ENCODE measurements at places on chromosomes 2 and 18.

DNA sequence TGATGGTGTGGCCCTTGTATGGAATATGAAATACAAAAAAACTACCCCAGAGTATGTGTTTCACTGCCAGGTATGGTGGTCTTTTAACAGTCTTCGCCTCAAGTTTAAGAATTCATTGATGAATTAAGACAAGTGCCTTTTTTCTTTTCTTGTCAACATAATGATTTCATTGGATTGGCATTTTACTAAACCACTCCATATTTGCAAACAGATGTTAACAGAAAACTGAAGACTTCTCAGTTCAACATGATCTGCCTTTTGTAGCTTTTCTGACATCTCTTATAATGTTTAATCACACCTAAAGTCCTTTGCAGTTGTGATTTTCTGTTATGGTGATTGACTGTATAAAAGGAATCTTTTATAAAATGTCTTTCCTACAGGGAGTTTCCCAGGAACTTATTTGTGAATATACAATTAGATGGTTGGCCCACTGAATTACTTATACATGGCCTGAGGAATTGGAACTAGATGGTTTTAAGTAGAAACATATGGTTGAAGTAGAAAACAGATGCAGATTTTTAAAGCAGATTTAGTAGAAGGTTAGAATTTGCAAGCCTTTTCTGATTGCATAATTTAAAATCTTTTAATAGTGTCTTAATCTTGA lies 39.7 kb downstream of the DYNC1I2 start:
- no peak for DNase-seq

GRCh38 chr2:157492189-157492773 lies 48.4 kb upstream of the CYTIP start:
- peak; percentile 86 for DNase-seq

DNA sequence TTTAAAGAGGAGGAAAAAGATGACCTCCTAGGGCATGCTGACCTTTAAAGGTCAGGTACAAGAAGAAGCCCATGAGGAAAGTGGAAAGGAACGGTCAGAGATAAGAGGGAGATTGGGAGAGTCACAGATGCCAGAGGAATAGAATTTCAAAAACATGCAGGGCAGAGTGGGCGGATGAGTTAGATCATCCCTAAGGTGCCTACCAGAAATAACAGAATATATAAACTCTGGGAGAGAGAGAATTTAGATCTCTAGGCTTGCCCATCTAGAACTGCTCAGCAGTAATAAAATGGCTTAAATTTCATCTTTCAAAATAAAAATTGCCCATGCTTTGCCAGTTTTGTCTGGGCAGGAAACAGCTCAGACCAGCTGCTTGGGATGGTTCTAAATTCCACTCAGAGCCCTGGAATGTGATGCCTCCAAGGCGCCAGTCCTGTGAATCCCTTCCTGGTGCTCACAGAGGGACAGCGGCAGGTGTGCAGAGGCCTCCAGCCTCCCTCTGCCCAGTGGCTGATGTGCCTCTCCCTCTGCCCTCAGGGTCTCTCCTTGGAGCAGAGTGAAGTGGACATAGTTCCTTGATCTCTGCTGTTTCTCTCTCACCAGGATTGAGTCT lies 130.9 kb downstream of the ANTXR1 start:
- no peak for DNase-seq

DNA sequence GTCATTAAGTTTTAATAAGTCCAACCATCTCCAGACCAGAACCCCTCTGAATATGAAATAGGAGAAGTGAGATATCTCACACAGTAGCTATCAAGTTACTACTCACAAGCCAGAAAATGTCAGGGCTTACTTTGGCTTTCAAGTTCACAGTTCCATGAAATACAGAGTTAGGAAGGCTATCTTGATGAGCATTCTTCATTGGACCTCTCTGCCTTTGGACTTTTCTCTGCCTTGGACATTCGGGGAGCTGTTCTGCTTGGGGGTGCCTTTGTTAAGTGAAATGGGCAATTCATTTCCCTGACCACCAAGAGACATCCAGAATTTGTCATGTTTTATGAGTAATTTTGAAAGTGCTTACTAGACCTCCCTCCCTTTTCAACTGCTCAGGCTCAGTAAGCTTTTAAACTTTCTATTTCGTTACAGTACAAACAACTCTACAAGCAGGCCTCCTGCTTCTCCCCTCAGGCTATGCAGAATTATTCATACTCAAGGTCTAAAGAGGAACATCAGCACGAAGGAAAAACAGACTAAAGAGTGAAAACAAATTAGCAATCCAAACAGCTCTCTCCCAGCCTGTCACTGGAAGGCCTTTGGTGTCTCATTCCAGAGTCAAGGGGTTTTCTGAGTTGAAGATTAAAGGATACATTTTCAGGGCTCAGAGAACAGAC lies 95.3 kb downstream of the MREG start:
- DNase-seq: no peak

DNA sequence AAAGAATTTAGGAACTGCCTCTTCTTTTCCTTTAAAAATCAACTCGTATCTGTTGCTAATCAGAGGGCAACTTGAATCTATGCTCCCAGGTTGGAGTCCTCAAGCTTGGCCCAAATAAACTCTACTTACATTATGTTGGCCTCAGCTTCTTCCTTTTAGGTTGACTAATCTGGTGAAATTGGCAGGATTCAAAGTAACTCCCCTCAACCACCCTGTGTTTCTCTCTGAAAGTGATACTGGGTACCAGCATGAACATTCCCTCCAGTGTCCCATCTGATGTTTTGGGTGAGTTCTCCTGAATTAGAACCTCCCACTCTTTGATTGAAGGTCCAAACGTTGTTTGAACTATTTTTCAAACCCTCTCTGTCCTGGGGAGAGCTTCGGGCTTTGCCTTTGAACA lies 41.3 kb upstream of the MSH6 start:
- no peak for DNase-seq

GRCh38 chr2:151357359-151357758 lies at the start of gene TNFAIP6:
TSS of gene TNFAIP6 (plus strand) at chr2:151357592. CDS start at chr2:151357667, 75 bp downstream.
- no peak for DNase-seq

GRCh38 chr2:36367895-36368353 lies 12.3 kb downstream of the CRIM1 start:
- no peak for DNase-seq

GRCh38 chr18:3207565-3207964 lies 12.2 kb downstream of the MYOM1 start:
- no peak for DNase-seq

- DNase-seq: no peak
These were observed 6.4 kb upstream of the NPAS2 start for GRCh38 chr2:100813527-100813926.

DNA sequence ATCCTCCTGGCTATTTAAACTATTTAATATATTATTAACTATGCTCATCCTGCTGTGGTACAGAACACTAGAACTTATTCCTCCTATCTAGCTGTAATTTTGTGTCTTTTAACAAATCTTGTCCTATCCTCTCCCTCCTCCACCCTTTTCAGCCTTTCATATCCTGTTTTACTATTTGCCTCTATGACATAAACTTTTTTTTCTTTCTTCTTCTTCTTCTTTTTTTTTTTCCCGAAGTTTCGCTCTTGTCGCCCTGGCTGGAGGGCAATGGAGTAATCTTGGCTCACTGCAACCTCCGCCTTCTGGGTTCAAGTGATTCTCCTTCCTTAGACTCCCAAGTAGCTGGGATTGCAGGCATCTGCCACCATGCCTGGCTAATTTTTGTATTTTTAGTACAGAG lies 201.5 kb downstream of the LPIN1 start:
- no peak for DNase-seq

DNA sequence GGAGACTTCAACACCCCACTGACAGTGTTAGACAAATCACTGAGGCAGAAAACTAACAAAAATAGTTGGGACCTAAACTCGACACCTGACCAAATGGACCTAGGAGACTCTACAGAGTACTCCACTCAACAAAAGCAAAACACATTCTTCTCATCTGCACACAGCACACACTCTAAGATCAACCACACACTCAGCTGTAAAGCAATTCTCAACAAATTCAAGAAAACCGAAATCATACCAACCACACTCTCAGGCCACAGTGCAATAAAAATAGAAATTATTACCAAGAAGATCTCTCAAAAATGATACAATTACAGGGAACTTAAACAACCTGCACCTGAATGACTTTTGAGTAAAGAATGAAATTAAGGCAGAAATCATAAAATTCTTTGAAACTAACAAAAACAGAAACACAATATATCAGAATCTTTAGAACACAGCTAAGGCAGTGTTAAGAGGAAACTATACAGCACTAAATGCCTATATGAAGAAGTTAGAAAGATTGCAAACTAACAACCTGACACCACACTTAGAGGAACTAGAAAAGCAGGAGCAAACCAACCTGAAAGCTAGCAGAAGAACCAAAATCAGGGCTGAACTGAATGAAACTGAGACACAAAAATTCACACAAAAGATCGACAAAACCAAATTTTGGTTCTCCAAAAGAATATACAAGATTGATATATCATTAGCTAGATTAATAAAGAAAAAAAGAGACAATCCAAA lies 46.3 kb downstream of the RTTN start:
- DNase-seq: no peak

DNA sequence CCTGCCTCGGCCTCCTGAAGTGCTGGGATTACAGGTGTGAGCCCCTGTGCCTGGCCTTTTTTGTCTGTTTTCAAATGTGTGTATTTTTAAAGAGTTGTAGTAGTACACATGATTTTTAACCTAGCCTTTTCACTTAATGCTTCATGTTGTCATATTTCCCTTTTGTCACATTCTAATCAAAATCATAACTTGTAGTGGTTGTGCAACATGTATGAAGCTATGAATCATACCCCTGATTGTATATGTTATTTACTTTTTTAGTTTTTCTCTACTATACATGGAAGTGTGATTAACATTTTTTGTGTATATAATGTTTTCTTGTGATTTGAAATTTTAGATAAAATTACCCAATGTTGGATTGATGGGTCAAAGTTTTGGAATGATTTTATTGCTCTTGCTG lies 8.5 kb downstream of the GEN1 start:
- no peak for DNase-seq

GRCh38 chr18:21441670-21442069 lies 158.8 kb downstream of the ESCO1 start:
- no peak for DNase-seq

GRCh38 chr2:207704671-207705070 lies 6.8 kb upstream of the CCNYL1 start:
- DNase-seq: no peak

DNA sequence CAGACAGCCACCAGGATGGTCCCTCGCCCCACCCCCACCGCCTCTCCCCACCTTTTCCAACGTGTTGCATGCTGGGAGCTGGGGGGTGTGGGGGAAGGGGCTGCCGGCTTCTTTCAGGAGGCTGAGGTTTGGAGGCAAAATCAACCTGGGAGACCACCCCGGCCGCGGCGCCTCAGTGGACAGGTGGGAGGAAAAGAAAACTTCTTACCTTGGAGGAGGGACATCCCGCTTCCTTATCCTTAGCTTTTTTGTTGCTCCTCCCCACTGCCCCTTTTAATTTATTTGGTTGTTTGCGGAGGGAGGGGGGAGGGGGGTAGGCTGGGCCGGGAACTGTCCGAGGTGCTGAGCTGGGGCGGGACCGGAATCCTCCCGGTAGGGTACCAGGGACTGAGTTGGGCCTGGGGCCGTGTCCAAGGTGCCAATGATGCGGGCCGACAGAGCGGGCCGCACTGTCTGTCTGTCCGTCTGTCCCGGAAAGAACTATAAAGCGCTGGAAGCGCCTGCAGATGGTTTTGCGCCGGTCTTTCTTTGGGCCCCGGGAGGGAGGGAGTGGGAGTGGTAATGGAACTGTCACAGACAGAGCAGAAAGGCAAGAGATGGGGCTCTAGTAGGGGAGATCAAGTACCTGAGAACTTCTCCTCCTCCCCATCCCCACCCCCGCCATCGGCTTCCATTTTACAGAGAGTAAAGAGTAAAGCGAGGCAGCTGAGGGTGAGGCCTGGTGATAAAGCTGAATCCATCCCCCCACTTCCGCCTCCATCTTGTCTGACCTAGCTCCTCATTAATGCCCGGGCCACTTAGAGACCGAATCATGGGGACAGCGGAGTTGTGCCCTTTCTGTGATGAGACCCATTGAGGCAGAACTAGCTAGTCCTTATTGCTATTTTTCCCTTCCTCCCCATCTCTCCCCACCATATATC lies 2.4 kb downstream of the CDK5R2 start:
- no peak for DNase-seq

DNA sequence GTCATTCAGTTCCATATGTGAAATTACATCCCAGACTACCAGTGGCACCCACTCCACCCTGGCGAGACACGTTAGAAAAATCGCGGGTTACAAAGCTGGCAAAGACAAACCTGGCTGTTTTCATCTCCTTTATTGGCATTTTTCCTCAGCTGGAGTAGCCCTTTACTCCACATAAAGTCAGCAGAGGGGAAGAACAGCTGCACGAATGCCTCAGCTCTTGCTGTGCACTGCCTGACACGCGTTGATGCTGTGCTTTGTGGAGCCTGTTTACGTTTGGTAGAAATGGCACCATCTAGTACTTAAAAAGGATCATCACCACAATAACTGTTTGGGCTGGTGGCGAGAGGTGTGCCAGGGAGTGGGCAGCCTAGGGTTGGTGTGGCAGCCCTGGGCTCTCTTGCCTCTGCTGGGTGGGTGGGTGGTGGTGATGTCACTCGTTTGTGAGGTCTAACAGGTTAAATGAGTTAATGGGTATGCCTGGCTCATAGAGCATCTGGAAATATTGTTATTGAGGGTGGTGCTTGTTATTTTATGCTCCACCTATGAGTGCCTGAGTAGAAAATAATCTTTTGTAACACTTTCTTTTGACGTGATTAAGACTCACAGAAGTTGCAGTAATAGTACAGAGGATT lies 16.4 kb downstream of the FARP2 start:
- no peak for DNase-seq

DNA sequence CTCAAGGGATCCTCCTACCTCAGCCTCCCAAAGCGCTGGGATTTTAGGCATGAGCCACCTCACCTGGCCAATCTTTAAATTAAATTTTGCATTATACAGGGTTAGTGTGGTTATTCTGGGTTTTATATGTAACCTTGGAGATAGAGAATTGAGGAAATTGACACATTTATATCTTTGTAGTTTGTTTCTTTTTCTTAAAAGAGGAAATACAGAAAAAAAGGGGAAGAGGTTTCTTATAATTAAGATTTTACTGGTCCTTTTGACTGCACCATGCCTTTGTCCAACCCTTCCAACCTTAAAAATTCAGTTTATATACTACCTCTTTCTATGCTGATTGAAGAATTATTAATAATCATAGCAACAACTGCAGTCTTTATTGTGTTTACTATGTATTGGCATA lies 210.1 kb upstream of the STON1 start:
- DNase-seq: no peak

DNA sequence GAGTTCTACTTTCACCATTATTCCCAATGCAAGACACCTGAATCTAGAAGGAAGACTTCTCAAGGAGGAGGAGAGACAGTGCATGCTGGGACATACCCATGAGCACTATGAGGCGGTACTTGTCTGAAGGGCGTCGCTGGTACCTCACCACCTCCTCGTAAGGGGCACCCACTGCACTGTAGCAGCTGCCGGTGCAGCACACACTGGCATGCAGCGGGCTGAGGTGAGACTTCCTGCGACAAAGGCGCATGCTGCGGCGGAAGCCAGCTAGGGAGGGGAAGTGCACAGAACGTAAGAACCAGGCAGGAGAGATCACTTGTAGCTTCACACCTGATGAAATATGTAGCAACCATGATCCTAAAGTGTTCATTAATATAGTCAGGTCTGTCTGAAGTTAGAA lies 12.8 kb upstream of the TMEM237 start:
- no peak for DNase-seq
